CD4-positive, alpha-beta T cell treated with Interferon gamma for 1 hour (primary cell): ENCODE measurements at places on chromosomes 3 and 15.

- DNase-seq: no peak
Measured at GRCh38 chr3:168952551-168952950, 711.0 kb downstream of the MECOM start.

DNA sequence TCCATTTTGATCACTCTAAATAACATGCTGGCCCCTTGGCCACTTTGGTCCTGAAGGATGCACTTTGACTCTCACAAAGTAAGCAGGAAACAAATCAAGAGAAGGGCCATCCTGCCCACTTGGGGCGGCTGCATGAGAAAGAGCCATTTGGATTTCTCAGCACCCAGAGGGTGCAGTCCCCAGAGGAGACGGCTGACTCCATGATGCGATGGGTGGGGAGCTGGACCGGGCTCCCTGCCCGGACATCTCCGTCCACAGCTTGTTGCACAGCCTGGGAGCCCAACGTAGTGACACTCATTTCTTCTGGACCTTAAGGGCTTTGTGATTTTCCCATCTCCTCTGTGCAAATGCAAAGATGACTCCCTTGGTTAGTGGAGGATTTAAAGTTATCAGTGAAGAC, 4.0 kb upstream of the HRH1 start:
- no peak for DNase-seq

- DNase-seq: no peak
Measured at GRCh38 chr3:12751571-12751970, 7.5 kb downstream of the TMEM40 start.

GRCh38 chr15:41278319-41278718, 47.3 kb downstream of the CHP1 start:
- no peak for DNase-seq

GRCh38 chr3:113275583-113275928, 64.2 kb downstream of the BOC start:
- DNase-seq: no peak

GRCh38 chr3:73270839-73271483, 209.5 kb downstream of the EBLN2 start:
- no peak for DNase-seq

DNA sequence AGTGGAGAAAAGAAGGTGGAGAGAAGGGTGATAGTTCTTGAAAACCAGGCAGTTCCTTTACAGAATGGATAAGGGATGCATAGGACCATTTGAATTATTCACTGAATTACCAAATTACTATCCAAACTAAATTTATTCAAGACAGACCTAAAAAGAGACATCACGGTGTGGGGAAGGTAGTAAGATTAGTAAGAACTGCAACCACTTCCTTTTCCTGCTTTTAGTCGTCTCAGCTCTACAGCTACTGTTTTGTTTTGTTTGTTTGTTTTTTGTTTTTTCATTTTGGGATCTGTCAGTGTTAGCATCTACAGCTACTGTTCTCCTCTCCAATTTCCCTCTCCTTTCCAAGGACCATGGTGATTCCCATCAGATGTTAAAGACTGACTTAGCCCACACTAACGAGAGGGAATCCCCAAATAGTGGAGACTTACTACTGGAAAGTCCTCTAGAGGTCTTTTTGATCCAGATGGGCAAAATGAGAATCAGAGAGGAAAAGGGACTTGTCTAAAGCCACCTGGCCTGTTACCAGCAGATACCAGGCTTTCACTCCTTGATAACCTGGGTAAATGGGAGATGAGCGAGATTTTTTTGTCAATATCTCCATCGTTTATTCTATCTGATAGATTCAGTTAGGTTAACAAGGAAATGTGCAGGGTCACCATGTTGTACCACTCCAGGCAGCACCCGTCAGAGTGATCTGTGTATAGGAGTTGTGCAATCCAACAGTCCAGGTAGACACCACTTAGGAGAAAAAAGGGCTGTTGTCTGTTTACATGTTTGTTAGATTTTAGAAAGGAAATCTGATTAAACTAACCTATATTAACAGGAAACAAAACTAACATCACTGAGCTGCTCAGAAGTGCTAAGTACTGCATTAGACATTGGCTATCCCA, 6.0 kb downstream of the HCLS1 start:
- no peak for DNase-seq

GRCh38 chr3:170585937-170586310, at the start of gene SLC7A14:
Gene SLC7A14 (minus strand): TSS chr3:170586075. CDS start chr3:170526936, 59,139 bp downstream.
- DNase-seq: no peak

GRCh38 chr3:195236801-195237570, 34.0 kb downstream of the XXYLT1 start:
- no peak for DNase-seq

DNA sequence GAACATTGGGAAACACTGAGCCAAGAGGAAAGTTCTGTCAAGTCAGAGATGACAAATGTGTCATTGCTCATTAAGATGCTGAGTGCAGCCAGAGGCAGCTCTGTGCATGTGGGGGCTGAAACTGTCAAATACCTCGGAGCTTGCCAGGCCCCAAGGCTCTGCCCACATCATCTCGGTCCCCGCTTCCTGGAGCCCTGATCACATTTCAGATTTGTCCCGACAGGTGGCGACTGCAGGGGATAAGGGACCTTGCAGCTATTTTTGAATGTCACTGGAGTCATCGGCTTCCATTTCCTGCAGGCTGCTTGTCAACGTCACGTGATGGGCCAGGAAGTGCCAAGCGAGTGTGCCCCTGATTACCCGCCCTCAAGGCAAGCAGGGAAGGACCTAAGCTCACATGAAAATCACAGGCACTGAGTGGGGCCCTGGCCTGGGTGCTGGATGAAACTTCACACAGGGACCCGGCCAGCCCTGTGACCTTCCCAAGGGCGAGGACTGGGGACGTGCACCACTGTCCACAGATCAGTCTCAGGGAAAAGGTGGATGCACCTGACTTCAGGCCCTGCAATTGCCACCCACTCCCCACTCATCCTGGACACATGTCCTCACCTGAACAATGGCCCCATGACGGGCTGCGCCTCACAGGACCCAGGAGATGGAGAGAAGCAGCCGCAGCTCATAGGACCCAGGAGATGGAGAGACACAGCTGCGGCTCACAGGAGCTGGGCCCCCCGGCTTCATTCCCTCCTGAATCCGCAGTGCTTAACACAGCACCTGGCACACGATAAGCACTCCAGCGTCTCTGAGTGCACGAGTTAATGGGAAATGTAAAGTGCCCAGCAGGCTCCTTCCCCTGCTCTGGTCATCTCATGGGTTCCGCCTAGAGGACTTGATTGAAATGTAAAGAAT, 73.4 kb downstream of the NUP210 start:
- peak; percentile 77 for DNase-seq

DNA sequence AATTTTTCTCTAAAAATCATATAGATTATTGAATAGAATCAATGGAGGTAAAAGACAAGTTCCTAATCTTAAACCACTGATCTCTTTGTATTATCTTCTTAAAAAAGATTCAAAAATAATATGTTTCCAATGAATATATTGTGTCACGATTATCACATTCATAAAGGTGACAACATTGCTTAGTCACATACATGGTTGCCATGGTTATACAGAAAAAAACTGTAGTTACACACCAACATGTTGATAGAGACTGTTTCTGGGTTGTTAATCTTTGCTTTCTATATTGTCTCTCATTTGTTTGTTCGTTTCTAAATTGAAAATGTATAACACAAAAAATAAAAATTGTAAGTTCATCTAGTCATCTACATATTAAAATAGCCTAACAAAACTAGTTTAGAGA, 376.0 kb upstream of the ALCAM start:
- no peak for DNase-seq

DNA sequence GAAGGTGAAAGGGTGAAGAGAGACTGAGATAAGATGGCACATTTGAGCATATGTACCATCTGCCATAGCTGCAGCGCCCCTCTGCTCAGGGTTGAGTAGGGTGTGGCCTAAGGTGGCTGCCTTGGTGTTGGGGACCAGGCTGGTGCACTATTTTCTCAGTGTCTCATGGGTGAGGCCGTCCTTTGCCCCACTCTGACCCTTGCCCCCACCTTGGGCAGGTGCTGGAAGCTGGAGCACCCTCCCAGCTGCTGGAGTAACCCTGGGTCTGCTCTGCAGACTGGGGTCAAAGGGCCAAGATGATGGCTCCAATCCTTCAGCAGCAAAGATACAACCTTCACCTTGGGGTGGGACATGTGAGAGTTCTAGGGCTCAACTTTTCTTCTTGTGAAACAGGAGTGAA, 69.2 kb downstream of the DAPK2 start:
- no peak for DNase-seq

DNA sequence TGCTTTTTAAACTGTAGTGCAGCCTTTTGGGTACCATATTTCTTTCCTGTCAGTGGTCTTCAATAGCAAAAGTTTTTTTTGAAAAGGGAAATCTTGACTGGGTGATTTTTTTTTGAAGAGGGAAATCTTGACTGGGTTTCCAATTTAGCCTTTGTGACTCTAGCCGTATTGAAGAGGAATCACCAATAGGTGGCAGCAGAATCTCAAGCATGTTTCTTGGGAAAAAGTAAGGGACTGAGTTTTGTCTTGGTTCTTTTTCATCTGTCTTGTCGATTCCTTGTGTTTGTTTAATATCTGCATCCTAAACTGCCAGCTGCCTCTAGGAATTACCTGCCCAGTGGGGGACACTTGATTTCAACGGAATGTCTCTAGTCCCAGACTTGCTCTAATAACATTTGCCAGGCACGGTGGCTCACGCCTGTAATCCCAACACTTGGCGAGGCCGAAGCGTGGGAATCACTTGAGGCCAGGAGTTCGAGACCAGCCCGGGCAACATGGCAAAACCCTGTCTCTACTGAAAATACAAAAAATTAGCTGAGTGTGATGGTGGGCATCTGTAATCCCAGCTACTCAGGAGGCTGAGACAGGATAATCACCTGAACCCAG, 89.2 kb downstream of the RBPMS2 start:
- no peak for DNase-seq

GRCh38 chr3:77807312-77807711, 767.4 kb downstream of the ROBO2 start:
- no peak for DNase-seq

GRCh38 chr3:191523148-191523547, 62.2 kb downstream of the PYDC2 start:
- no peak for DNase-seq

- no peak for DNase-seq
Measured at GRCh38 chr3:66989860-66990696, 8.0 kb upstream of the KBTBD8 start.

GRCh38 chr3:38989917-38990510, 61.7 kb downstream of the SCN11A start:
- DNase-seq: no peak

DNA sequence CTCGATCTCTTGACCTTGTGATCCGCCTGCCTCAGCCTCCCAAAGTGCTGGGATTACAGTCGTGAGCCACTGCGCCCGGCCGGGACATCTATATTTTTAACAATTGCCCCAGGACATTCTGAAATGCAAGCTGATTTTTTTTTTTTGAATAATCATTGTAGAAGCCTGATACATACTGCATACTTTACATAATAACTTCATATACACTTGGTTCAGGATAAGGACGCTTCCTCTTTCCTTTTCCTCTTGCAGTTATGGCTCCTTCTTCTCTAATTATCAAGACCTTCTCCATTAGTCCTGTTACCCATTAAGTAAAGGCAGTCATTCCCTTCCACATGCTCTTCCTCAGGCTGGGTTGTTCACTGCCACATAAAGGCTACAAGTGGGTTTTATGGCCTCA, 58.3 kb downstream of the SLCO3A1 start:
- no peak for DNase-seq

DNA sequence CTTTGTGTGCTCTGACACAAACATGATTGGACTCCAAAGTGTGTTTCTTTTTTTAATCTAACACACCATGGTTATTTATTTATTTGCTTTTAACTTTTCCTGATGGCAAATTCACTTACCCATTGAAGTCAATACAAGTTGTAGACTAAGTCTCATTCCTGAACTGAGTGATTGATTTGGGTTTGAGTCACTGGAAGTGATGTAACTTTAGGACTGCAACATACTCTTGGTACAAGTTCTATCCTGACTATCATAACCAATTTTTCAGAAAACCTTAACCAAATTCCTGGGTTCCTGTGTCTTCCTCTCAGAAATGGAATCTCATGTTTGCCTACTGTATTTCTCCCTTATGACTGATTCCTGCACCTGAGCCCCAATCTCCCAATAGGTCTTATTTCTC, 590.0 kb upstream of the ROBO1 start:
- no peak for DNase-seq

- no peak for DNase-seq
Measured at GRCh38 chr3:13595485-13595884, 46.6 kb downstream of the FBLN2 start.

- no peak for DNase-seq
Measured at GRCh38 chr3:146865175-146865755, 260.1 kb upstream of the PLSCR5 start.

GRCh38 chr3:107458871-107459270, 63.9 kb upstream of the BBX start:
- no peak for DNase-seq

- DNase-seq: no peak
Measured at GRCh38 chr3:13081603-13082360, 8.6 kb upstream of the IQSEC1 start.

DNA sequence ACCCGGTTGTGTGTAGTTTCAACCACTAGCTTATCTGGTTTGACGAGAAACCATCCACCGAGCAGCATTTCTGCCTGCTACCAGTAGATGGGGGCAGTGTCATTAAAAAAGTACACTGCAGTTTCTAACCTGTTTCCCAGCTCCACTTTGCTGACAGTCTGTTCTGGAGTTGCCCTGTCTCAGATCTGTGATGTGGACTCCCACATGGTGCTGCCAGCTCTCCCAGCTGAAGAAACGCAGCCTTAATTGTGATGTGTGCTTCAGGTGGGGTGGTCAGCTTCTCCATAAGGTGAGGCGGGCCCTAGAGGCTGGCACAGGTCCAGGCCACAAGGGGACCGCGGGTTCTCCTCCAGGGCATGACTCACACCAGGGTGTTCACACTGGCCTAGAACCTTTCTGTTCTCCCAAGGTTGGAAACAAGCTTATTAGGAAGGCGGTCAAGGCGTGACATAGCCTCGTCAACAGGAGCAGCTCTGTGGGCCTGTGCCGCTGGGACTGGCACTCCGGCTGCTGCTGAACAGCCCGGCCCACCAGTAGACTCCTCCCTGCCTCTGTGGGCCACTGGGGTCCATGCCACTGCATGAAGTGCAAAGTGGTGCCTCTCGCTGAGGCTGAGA, 2.9 kb upstream of the FAM43A start:
- DNase-seq: peak; percentile 71

DNA sequence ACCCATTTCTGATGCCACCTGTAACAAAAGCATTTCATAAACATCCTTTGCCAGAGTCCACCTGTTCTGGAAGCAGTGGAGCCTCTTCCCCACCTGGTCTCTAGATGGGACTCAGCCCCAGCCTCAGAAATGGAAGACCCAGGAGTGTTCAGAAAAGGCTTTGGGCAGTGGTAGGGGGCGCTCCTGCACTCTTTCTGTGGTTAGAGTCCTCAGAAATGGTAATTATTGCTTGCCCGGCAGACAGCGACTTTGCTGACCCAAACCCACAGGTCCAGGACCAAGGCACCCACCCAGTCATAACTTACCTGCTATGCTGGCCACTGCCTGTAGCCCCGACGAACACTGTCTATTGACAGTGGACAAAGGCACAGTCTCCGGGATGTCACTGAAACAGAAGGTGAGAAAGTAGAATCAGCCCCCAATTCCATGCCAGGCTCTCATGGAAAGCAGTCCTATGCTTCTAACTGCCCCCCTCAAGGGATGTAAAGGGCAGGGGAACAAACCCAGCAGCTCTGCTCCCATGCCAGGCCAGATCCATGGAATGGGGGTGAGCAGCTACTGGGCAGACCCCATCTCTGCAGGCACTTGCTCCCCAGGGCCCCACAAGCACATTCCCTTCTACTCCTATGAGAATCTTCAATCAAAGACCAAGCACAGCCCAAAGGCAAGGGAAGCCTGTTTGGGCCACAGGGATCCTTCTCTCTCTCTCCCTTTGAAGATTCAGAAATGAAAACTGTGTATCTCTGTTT, 5.1 kb downstream of the ACAA1 start:
- DNase-seq: peak; percentile 23
